ENCODE measurements at places on chromosomes 1 and 21. TPM values are rescaled to one million over a fixed set of nuclear protein-coding genes. Genes with fewer than 3 reads are reported as not detected.

Gene SLAMF9
- total RNA-seq = 0.41 TPM

Gene SIK1
- 9.8 TPM for total RNA-seq

Gene DHDDS
- total RNA-seq = 22.8 TPM

Gene AJAP1
- not detected for total RNA-seq

Gene LEFTY2
- total RNA-seq = 0.09 TPM

Measured in A549 treated with DMSO at 1 μM for 4 hours (cell line).